ENCODE measurements at places on chromosomes 12 and 14.

DNA sequence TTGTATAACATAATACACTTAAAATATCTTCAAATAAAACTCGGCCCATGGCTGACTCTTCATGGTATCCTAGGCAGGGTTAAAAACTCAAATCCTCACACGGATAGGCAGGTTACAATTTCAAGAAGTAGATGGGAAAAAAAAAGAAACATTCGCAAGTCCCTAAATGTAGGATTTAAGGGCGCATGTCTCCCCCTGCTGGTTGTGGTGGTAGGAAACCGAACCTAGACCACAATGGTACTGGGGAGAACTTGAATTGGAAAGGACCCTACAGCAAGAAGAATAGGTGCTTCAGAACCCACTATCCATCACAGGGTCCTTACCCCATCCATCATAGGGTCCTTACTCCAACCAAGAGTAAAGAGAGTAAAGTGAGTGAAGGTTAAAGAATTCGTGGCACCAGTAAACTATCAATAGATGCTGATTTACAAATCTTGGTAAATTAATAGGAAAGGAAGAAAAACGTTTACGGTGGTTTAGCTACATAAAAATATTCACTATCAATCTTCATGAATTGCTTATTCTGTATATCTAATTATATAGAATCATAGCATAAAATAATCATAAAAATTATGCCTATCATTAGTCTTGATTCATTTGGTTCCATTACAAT is 3.3 kb upstream of the CIPC start:
- DNase-seq, result peak; percentile 65

DNA sequence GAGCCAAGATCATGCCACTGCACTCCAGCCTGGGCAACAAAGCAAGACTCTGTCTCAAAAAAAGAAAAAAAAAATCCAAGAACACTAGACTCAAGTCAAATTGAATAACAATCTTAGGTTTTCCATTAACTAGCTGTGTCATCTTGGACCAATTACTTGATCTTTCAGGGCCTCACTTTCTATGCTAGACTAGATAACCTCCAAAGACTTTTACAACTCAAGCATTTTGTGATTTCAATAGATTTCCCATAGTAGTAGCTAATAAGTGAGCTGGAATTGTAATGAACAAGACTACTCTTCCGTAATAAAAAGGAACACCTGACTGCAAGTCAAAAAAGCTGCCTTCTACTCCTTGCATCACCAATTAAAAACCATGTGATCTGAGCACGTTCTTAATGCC is 127.0 kb upstream of the SSTR1 start:
- no peak for DNase-seq

DNA sequence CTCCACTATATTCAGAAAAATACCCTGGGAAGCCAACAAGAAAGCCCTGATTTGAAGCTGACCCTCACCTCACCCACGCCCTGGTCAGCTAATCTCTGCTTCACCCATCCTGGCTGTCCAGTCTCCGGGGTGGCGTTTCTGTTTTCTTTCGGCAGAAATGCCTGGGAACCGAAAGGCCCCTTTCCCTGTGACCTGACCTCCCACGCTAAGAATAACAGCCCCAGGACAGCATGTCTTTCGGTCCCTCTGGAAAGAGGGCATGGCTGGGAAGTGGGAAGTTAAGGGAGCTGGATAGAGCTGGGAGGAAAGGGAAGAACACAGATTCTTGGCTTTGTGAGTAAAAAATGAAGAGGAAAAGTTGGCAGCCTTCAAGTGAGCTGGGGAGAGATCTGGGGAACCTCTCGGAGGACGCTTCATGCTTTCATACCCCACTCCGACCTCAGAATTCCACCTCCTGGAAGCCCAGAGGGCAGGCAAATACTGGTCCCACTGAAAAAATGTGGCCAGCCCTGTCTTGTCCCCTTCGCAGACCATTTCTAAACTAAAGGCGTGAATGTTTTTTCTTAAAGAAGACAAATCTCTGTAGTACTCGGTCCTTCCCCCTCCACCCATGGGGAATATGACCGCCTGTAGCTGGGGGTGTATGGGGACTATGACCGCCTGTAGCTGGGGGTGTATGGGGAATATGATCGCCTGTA is 163.0 kb upstream of the FKBP4 start:
- no peak for DNase-seq

DNA sequence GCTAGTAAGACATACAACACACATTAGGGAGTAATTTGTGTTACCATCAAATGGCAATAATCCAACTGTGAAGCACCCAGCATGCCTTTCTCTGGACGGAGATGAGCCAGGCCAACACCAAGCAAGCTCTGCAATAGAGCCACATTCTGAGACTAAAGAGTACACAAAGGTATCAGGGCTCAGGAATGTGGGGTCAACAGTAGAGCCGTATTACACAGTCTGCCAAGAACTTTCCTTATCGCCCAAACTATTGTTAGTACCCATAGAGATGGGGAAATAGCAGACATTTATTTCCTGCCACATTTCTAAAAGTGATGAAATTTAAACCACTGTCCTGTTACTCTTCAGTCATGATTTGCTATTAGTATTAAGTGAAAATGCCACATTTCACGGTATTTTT is 113.7 kb downstream of the BMP4 start:
- DNase-seq, result no peak

GRCh38 chr14:33833706-33834465 is 117.0 kb downstream of the EGLN3 start:
- no peak for DNase-seq

Data from AG08395 (cell line).